ENCODE measurements at places on chromosomes 7 and 10.
A peak's percentile ranks its signal among the peaks of the same experiment; 100 is the strongest.

DNA sequence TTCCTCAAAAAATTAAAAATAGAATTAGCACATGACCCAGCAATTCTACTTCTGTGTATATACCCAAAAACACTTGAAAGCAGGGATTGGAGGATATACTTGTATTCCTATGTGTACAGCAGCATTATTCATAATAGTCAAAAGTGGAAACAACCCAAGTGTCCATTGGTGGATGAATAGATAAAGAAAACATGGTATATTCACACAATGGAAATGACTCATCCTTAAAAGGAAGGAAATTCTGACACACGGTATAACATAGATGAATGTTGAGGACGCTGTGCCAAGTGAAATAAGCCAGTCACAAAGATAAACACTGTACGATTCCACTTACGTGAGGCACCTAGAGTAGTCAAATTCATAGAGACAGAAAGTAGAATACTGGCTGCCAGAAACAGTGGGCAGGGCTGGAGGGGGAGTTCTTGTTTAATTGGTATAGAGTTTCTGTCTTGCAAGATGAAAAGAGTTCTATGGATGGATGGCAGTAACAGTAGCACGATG, 26.6 kb upstream of the KAT6B start:
- peak; percentile 82 for DNase-seq

- no peak for DNase-seq
Measured at GRCh38 chr7:116279217-116279616, 68.9 kb downstream of the TES start.

- DNase-seq, result no peak
Measured at GRCh38 chr10:121921238-121921931, 6.4 kb downstream of the ATE1 start.

- no peak for DNase-seq
Measured at GRCh38 chr7:107667341-107667740, 6.7 kb downstream of the SLC26A4 start.

- DNase-seq, result peak; percentile 66
Measured at GRCh38 chr10:74871595-74872382, 45.4 kb downstream of the KAT6B start.

GRCh38 chr7:134685250-134685649, 38.6 kb downstream of the BPGM start:
- no peak for DNase-seq

DNA sequence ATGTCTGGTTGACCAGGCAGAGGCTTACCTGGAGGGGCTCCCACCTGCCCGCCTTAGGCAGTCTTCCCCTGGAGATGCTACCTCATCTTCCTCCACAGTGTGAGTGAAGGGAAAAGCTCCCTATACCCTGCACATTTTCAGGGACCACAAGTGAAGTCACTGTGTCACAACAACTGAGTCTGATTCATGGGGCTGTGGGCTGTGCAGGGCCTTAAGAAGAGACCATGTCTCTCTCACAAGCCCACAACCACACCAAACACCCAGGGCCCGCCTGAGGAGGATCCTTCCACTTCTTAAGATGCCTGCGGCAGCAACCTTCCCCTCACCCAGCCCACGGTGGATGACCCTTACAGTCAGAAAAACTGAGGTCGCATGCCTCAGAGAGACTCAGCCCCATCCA, 118.3 kb downstream of the KMT2E start:
- no peak for DNase-seq

DNA sequence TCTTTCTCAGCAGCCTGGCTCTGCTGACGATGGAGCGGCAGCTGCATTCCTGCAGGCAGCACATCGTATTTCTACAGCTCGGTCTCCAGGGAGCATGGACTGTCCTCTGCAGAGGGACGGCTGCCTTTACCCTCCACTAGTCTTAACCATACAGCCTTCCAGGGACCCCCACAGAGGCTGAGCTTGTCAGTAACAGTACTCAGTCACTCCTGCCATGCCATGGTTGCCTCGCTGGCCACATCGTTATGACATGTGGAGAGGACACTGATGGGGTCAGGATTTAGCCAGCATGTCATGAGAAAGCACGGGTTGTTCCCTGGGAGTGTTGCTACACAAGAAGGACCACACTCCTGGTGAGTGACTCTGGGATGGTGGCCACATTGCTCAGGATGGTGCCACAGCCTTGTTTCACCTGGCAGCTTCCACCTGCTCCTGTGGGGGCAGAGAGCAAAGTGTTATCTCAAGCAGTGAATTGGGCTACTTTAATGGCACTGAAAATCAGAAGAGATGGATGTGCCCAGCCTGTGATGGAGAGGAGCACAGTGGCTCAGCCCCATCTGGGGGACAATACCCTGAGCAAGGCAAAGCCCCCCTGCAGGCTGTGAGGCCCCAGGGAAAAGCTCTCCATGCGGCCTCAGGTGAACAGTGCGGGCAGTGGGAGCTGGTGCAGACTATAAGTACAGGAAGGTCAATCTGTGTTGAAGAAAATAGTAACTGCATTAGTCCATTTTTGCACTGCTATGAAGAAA, 443.9 kb downstream of the TCERG1L start:
- DNase-seq, result no peak

- no peak for DNase-seq
Measured at GRCh38 chr7:148095066-148095465, 495.5 kb upstream of the C7orf33 start.

DNA sequence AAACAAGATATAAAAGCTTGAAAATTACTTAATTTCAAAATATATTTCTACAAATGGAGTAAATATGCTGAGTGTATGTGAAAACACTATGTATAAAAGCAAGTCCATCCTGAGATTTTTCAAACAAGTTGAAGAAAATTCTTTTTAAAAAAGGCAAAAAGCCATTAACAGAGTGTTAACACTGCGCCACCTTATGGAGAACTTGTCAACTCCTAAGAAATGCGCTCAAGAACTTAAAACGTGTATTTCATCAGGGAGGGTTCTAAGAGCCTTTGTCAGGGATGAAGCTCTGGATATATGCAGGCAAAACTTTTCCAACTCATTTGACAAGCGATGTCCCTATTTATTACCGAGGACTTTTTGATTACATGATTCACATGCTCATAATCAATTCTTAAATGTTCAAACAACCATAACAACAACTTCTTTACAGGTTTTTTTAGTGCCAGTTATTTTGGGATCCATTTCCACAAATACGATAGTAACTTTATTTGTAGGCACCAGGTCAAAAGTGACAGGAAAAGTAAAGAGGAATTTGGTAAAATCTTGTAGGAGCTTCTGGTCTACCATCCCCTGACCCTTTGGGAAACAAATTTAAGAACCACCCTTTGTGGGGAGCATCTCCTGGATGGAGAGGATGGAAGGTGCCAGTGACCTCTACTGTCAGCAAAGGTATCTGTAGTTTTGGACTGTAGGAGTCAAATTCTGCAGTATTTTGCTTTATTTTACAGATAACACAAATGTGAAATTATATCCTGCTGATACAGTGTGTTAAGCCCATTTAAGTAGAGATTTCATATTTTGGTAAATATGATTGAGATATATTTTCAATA, 23.2 kb downstream of the CALCR start:
- no peak for DNase-seq

DNA sequence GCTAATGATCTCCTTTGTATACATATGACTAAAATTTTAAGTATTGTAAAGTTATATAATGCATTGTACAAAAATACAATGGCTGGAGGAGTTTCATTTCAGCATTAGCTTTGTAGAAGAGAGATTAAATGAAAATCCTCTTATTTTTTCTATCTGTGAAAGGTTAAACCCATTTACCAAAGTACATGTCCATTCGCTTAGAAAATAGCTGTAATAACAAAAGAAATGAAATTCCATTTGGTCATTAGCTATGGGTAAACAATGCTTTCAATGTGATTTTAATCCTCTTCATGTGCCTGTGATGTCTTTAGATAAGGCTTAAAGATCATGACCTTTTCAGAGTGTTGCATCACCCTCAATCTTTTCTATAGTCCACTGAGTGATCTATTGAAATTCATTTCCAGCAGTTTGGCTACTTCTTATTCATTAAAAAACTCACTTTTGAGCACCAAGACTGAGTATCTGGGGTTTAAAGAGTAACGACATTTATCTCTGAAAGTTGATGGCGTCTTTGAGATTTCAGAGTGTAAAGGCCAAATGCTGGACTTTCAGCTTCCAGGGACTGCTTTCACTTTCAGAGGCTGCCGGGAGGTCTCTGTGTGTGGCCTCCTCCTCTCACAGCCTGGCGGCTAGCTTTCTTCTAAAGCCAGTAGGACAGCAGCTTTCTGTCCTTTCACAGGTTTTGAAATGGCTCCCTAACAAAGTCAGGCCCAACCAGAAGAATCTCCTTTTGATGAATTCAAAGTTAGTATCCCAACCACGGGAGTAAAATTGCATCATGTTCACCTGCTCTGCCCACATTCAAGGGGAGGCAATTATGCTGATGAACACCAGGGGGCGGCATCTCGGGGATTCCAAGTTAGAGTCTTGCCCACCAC, 701.4 kb upstream of the COBL start:
- no peak for DNase-seq

- no peak for DNase-seq
Measured at GRCh38 chr7:27138472-27138871, 5.0 kb downstream of the HOXA5 start.

DNA sequence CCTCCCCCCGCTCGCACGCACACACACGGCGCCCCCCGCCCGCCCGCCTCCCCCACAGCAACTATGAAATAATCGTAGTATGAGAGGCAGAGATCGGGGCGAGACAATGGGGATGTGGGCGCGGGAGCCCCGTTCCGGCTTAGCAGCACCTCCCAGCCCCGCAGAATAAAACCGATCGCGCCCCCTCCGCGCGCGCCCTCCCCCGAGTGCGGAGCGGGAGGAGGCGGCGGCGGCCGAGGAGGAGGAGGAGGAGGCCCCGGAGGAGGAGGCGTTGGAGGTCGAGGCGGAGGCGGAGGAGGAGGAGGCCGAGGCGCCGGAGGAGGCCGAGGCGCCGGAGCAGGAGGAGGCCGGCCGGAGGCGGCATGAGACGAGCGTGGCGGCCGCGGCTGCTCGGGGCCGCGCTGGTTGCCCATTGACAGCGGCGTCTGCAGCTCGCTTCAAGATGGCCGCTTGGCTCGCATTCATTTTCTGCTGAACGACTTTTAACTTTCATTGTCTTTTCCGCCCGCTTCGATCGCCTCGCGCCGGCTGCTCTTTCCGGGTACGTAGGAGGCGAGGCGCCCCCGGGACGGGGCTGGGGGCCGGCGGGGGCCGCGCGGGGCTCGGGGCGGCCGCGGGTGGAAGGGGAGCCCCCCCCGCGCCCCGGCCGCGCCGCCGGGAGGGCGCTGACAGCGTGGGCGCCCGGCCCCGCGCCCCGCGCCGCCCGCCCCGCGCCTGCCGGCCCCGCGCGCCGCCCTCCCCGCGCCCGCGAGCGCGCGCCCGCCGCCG, 441 bp downstream of the BMI1 start:
- DNase-seq, result no peak

DNA sequence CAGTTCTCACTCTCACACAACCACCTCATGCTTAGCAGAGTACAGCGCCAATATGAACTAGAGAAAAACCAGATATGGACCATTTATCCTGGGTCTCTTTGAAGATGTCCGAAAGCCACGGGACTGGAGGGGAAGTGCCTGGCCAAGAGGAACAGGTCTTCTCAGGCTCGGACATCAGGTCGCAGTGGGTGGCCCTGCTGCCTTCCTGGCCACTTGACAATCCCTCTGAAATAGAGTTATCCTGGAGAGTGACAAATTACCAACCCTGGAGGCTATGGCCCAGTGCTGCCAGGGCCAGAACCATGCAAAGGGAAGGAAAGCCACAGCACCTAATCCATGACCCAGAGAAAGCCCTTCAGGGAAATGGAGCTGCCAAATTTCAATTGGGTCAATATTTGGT, 646.8 kb upstream of the NRP1 start:
- no peak for DNase-seq

- DNase-seq, result peak; percentile 37
Measured at GRCh38 chr10:96995851-96996250, 163.8 kb downstream of the LCOR start.

DNA sequence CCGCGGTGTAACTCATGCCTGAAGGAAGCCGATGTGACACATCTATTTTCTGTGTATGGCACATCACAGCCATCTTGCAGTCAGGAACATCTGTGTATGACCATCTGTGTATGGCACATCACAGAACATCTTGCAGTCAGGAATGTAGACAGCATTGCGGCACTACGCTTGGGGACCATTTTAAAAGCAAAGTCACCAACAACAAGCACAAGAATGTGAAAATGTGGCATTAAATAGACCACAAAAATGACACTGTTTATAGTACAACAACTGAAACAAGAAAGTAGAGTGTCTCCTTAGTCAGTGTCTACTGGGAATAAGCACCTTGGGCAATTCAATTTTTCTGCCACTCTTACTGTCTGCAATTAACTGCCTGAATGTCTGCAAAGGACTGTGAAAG, 124.4 kb downstream of the HGF start:
- DNase-seq, result no peak

DNA sequence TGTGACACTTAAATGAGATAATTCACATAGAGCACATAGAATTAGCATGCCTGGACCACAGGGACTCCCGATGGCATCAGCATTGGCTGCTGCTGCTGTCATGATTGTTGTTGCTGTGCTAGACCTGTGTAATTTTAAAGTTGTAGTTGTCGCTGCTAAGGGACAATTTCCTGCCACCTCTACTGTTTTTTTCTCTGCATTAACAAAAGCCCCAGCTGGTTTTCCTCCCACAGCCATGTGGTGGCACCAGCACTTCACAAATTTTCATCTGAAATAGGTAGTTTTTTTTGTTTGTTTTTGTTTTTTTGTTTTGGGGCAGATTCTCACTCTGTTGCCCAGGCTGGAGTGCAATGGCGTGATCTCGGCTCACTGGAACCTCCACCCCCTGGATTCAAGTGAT, 25.4 kb upstream of the PRXL2A start:
- no peak for DNase-seq

- DNase-seq, result no peak
Measured at GRCh38 chr10:7225133-7225532, 185.7 kb downstream of the SFMBT2 start.

GRCh38 chr7:22569586-22570321, 69.8 kb upstream of the STEAP1B start:
- DNase-seq, result no peak

DNA sequence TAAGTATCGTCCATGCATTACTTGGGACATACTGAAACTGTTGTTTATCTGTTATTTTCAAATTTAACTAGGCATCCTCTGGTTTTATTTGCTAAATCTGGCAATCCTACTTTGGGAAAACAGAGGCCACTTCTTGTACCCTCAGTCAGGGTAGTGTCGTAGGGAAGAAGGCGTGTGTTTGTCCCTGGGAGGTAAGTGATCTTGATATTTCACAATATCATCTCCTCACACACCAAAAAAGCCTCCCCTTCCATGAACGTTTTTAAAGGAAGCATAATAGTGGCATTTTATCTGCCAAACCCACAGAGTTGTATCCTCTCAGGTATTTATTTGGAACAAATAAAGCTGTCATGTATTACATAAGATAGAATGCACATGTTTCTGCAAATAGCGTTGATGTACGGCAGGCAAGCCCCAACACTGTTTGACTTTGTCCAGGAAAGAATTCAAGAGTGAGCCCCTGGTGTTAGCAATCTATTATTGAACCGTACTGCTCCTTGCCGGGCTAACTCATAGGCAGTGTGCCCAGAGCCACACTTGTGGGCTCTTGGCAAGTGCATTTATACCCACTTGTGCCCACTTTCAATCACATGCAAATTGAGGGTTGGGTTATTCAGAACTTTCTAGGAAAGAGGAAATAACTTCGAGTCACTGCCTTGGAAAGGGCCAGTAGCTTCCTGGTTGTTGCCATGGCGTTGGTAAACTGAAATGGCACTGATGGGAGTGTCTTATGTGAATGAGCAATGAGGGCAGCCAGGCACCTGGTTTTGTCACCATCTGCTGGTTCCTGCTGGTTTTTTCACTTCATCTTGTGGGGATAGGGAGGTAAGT, 266.0 kb downstream of the USP6NL start:
- peak; percentile 67 for DNase-seq

All from epithelial cell of prostate (primary cell).